Activated CD8-positive, alpha-beta memory T cell treated with anti-CD3 and anti-CD28 coated beads, Interleukin-2, amount 50 U/mL, for 48 hours (primary cell): ENCODE measurements at places on chromosomes 16 and 17.

DNA sequence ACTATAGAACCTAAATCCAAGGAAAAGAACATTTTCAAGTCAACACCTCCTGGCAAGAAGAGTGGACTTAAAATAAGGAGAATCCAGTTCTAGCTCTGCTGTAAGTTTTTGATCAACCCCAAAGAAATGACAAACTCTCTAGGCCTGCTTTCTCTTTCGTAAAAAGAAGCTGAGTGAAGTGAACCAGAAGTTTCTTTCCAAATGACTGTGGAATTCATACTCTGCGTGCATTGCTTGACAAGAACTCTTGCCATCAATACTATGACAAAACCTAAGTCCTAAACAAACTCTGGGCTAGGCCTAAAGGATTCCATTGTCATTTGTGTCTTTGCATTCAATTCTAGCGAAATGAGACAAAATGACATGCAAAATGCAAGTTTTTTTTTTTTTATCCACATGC, 187.5 kb upstream of the SOX9 start:
- DNase-seq: no peak

DNA sequence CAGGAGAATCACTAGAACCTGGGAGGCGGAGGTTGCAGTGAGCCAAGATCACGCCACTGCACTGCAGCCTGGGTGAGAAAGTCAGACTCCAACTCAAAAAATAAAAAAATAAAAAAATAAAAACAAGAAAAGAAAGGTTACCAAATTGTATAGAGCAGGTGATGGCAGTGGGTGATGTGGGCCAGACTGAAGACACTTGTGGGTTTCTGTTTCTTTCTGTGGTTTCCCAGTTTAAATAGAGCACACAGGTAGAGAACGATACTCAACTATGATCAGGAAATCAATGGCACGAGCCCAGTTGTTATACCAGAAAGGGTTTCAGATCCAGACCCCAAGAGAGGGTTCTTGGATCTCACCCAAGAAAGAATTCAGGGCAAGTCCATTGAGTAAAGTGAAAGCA, 32.6 kb downstream of the NUBP1 start:
- DNase-seq: no peak

DNA sequence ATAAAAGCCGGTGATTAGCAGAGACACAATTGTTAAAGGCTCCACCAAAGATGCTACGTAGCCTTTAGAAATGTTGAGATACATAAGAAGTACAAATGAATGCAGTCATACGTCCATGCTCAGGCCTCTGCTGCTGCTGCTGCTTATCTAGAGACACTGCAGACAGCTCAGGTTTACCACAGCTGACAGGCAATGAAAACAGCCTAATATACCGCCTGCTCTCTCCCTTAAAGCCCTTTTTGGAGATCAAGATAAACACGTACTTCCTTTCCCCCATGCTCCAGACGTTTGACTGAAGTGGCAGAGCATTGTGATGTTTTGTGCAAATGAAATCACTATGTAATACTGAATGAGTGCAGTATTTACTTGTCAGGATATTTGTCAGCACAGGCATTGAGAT, 185.3 kb downstream of the AATF start:
- DNase-seq: no peak

- peak; percentile 53 for DNase-seq
These were observed 50.3 kb downstream of the KPNA2 start for GRCh38 chr17:68085771-68086381.

DNA sequence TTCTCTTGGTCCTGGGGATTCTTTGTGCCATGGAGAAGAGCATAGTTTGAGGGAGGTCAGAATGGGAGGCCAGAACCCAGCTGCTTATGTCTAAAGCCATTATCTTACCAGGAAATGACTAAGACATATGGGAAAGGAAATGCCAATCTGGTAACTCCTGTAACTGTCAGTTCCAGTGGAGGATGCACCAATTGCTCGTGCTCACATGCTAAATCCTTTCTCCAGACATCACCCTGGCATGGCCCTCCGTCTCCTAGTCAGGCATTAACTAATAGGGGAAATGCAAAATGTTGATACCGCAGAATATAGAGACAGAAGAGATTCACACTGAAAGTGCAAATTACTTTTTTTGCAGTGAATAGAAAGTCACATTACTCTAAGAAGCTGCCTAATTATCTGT, 255.6 kb upstream of the HSBP1 start:
- DNase-seq: no peak

DNA sequence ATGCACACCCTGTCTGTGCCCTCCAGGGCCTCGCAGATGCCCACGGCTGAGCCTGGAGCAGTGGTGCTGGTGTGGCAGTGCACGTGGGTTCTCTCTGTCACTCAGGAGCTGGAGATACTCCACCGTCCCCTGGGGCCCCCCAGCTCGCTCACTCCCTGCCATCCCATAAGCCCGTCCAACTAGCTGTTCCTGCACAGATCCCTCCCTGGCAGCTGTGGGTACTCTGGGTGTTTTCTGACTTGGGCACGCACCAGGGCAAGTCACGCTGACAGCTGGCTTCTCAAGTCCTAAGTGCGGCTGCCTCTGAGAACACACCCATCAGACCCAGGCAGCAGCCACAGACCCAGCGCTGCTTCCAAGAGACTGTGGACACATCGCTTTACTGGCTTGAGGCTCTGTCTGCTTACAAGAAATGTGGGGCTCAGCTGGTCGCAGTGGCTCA, 25.4 kb upstream of the ITGB4 start:
- DNase-seq: no peak

DNA sequence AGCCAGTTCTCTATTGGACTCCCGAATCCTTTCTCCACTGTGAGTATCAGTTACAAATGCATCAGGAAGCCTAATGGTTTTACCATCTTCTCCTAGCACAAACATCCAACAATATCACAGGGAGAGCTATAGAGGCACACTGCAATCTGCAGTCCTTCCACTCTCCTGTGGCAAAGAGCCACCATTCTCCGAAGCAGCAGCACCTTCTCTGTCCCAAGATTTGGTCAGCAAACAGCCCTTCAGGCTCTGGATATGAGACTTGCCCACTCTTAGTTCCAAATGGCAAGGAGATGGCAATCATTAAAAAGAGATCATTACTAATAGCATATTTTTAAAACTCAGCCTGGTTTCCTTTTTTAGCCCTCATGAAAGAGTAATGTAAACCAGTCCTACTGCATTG, 223.4 kb downstream of the HS3ST3A1 start:
- no peak for DNase-seq

- DNase-seq: no peak
These were observed 91.3 kb downstream of the NDE1 start for GRCh38 chr16:15741207-15741871.

DNA sequence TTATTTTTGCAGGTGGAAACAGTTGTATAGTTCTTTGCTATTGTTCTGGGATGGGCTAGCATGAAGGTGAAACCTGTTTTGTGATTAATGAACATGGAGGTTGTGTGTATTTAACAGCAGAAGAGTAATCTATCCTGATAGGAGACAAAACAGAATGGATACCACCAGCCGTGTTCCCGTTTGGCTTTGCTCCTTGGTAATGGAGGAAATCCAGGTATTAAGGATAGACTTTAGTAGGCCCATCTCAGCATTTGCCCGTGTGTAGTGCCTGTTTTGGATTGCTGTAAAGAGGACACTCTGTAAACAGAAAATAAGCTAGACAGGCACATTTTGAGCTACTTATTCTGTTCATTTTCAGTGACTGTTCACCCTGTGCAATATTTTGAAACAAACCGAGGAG, 215.1 kb downstream of the RBFOX1 start:
- DNase-seq: no peak

DNA sequence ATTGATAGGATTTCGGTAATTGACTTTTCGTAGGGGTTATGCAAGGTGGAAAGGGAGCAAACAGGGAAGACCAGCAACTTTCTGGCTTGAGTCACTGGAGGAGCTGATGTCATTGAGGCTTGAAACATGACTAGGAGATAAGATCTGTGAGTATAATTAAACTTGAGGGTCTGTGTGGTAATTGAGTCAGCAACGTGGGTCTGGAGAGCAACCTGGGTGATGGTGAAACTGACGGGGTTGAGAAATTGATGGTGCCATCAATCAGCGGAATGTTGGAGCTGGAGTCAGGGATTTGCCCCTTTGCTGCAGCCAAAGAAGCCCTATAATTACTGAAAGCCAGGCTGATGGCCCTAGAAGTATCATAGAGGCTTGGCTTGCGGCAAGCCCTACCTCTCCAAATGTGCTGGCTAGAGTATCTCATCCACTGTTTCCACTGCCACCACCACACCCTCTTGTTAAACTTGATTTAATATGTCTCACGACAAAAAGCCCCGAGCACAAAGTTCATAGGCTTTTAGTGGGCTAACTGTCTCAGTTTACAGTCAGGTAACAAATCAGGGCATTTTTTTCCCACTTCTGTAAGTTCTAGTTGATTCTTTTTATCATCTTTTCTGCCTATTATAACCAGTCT, 186.9 kb upstream of the ELAC2 start:
- no peak for DNase-seq

DNA sequence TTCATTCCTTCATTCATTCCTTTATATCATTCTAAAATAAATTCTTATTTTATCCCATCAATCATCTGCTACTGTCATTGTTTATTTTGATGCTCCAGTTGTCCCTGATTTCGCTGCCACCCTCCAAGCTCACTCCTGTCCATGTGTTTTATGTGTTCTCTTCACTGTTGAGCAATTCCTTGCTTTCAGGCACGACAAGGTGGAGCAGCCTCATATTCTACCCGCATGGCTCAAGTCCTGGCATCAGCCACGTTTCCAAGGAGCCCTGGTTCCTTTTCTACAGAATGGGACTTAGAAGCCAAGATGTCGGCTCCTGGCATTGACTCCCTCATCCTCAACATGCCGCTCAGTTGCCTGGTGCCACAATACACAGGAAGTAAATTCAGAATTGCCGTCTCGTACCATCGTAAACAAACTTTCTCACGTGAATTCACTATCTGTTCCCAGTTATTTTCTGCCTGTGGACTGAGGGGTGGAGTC, 139.0 kb downstream of the RPTOR start:
- DNase-seq: no peak

- no peak for DNase-seq
These were observed 20.3 kb downstream of the TRIM25 start for GRCh38 chr17:56893503-56893902.

DNA sequence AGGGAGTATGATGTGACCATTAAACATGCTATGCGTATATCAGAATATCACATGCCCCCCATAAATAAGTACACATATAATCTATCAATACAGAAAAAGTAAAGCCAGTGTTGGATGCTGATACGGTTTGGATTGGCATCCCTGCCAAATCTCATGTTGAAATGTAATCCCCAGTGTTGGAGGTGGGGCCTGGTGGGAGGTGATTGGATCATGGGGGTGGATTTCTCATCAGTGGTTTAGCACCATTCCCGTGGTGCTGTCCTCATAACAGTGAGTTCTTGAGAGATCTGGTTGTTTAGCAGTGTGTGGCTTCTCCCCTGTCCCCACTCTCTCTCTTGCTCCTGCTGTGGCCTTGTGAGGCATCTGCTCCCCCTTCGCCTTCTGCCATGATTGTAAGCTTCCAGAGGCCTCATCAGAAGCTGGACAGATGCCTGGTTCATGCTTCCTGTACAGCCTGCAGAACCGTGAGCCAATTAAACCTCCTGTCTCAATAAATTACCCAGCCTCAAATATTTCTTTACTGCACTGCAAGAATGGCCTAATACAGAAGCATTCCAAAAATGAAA, 88.9 kb downstream of the AATF start:
- DNase-seq: no peak

DNA sequence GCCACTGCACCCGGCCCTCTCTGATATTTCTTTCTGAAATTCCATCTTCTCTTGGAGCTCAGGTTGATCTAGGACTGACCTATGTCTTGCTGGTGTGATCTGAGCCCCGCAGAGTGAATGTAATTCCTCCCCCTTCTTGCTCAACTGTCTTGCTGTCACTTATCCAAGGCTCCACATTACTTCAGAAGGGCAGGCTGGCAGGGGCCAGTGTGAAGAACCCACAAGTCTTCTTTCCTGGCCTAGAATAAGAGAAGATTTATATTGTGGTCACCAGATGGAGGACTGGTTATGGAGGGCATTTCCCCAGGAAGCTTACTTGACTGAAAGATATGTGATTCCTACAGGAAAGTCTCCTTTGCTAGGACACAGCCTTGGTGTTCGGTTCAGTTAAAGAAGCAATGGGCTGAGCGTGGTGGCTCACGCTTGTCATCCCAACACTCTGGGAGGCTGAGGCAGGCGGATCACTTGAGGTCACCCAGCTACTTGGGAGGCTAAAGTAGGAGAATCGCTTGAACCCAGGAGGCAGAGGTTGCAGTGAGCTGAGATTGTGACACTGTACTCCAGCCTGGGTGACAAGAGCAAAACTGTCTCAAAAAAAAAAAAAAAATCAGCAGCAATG, 13.4 kb downstream of the ITGAL start:
- DNase-seq: no peak

GRCh38 chr17:14209215-14209614, 27.4 kb downstream of the CDRT15 start:
- DNase-seq: no peak

GRCh38 chr17:13550291-13550690, 51.4 kb downstream of the HS3ST3A1 start:
- no peak for DNase-seq

DNA sequence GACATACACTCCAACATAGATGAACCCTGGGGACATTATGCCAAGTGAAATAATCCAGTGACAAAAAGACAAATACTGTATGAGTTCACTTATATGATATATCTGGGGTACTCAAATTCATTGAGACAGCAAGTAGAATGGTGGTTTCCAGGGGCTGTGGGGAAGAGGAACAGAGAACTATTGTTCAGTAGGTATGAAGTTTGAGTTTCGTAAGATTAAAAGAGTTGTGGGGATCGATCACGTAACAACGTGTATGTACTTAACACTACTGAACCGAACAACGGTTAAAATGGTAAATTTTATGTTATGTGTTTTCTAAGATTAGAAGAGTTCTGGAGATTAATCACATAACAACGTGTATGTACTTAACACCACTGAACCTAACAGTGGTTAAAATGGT, 100.8 kb downstream of the HS3ST3A1 start:
- DNase-seq: no peak

DNA sequence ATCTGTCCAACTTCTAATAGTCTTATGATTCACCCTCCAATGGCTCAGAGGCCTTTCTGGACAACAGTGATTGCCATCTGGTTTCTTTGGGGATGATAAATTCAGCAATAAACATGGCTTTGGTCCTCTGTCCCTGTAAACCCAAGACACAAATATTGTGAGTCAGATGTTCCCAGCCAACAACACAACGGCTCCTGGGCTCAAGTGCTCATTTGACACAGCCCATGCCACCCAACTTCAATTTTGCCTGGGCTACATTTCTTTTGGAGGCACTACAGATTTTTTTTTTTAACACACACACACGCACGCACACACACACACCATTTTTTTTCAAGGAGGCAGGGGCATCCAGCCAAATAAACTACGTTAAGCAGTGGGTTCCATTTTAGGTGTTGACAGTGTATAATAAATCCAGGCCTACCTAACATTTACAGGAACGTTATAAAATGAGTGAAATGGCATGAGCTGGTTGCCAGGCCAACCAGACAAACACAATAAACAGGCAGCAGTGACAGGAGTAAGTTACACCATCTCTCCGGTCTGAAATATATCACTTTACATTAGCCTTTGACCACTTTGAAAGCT, 939.9 kb upstream of the SOX9 start:
- DNase-seq: no peak

GRCh38 chr17:35088356-35088880, 24.9 kb upstream of the RFFL start:
- DNase-seq: no peak
